GM12878 (cell line): ENCODE measurements at places on chromosomes 1 and 21.

DNA sequence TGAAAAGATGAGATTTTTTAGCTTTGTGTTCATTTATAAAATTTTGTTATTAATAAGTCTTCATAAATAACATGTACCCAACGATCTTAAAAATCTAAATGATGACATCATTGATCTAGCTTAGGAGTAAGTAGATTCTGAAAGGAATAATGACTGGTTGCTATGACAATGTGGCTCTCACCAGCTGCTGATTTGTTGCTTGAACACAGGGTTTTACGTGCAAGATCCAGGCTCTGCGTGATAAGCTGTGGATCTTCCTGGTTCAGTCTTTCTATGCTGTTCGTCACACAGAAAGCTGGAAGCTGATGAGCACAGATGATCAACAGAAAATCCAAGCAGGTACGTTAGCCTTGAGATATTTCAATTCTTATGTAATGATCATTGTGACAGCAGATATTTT, 49.1 kb upstream of the C1orf146 start:
- no peak for DNase-seq

DNA sequence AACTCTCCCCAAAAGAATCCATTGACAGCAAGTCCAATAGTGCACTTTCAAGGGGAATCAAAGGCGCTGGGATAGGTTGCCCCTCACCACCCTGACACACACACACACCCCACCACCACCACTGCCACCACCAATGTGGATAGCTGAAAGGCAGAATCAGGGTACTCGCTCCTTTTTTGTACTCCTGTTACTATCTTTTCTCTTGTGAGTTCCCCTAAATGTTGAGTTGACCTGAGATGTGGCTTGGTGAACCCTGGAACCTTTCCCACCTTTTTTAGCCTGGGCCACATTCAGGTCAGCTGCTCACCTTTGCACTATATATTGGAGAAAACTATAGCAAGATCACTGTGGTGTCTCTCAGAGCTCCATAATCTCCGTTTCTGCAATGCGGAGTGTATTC, 3.9 kb downstream of the S100A8 start:
- no peak for DNase-seq

DNA sequence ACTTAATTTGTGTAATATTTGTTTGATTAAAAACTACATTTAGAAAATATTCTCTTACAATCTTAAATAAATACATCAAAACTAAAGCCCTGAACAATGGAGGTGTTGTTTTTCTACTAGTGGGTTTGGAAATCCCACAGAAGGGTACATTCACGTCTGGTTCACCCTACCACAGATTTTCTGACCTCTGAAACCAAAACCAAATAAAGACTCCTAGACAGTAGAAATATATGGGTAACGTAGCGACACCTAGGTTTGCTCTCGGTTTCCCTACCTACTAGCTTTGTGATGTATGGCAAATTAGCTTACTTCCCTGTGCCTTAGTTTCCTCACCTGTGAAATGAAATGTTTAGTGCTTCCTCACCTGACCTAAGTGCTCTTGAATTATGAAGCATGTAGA, 312.6 kb downstream of the DPYD start:
- DNase-seq = peak; percentile 9

DNA sequence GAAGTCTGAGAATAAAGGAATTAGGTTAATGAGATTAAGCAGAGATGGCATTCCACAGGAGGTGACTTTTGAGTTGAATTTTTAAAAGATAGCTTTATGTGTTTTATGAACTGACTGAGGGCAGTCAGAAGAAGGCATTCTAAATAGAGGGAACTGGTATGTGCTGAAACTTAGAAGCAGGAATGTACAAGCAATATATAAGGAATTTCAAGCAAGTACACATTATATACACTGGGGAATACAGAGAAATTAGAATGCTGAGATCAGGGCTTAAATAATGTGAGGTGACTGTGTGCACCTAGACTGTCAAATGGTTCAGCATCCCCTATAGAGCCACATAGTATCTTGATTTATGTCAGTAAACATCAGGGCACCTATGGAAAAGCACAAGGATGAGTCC, 19.3 kb downstream of the WNT2B start:
- DNase-seq = no peak

- no peak for DNase-seq
These were observed 45.1 kb upstream of the MUTYH start for GRCh38 chr1:45385302-45385701.

DNA sequence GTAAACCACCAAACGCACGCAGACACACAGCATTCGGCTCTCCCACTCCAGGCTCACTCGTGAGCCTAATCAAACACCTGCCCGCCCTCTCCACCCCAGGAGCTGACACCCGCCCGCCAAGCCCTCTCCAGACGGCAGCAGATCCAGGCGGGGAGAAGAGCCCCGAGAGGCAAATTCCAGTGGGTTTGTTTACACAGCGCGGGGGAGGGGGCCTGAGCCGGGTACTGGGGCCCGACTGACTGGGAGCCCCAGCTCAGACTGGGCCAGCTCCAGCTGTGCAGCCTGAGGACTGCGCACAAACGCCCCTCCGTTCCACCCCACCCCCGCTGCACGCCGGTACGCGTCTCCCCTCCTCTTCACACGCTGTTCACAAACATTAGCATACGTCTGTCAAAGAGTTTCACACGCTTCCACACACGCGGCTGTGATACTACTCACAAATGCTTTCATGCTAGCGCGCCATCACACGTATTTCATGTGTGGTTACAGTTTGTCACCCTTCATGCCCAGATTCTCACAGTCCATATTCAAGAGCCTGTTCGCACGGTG, 1.0 kb upstream of the EFNA1 start:
- DNase-seq = no peak

GRCh38 chr21:18041012-18041411, 203.6 kb upstream of the CHODL start:
- DNase-seq = no peak

DNA sequence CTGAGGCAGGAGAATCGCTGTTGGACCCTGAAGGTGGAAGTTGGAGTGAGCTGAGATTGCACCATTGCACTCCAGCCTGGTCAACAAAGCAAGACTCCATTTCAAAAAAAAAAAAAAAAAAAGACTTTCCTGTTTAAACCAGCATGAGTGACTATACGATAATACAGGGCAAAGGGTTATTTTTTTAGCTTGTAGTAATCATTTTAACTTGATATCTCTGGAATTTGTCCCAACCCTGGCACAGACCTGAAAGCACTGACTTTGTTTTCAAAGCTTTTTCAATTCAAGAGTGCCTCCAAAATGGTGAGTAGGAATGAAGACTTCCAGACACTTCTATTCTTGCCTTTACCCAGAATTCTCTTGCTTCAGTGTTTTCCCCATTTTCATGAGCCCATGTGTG, 4.4 kb upstream of the TMCO2 start:
- no peak for DNase-seq

GRCh38 chr1:55128418-55128995, 86.7 kb downstream of the USP24 start:
- no peak for DNase-seq

GRCh38 chr1:9195651-9196050, 38.9 kb upstream of the H6PD start:
- DNase-seq = no peak

DNA sequence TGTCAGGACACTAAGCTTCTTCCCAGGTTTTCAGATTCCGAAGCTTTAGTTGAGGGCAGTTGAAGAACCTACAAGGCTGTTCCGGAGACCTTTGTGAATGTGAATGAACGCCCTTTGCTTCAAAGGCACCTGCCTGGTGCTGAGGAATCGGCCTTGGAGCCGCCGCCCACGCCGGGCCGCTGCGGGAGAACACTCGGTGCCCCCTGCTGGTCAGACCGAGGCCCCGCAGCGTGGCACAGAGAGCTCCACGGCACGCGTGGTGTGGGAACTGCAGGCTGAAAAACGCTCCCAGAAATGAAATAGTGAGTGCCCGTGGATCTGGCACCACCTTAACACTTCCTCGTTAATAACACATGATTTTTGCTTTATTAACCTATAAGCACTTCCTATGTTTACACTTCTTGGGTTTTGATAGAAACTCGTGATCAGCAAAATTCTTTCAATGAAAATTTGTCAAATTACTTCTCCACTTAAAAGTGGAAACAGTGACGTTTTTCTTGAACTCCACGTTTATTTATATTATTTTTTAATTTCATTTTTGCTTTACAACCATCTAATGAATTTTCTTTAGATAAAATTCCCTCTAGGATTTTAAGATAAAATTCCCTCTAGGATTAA, 460.6 kb downstream of the DSCAM start:
- DNase-seq = no peak

DNA sequence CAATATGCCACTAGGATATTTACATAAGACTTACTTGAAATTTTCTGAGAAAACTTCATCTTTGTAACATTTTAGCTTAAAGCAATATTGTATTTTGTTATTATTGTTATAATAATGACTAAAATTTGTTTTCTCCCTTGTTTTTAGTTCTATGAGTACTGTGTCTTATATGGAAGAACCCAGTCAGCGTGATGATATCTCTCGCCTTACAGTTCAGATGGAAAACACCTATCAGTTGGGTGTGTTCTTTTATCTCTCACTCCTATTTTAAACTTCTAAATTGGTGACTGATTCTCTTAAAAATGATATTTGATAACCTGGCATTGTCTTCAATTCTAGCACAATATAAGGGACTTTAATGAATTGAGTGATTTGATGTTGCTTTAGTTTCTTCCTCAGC, 18.0 kb downstream of the DYNLT5 start:
- DNase-seq = no peak

GRCh38 chr1:51285055-51285454, 45.3 kb downstream of the TTC39A start:
- peak; percentile 53 for DNase-seq

DNA sequence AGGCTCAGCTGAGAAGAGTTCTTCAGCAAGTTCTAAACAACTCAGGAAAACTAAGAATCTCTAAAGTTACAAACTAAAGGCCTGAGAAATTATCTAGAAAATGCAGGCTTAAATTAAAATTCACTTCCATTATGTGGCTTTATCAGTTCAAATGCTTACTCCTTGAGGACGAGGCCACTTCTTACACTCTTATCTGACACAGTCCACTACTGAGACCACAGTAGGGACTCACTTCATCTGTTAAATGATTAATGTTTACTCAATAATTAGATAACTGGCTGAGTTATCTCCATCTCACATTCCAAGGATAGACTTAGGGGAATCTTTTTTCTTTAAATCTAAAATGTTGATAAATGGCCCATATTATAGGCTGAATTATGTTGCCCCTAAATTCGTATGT, 1.6 kb downstream of the C1orf141 start:
- no peak for DNase-seq

DNA sequence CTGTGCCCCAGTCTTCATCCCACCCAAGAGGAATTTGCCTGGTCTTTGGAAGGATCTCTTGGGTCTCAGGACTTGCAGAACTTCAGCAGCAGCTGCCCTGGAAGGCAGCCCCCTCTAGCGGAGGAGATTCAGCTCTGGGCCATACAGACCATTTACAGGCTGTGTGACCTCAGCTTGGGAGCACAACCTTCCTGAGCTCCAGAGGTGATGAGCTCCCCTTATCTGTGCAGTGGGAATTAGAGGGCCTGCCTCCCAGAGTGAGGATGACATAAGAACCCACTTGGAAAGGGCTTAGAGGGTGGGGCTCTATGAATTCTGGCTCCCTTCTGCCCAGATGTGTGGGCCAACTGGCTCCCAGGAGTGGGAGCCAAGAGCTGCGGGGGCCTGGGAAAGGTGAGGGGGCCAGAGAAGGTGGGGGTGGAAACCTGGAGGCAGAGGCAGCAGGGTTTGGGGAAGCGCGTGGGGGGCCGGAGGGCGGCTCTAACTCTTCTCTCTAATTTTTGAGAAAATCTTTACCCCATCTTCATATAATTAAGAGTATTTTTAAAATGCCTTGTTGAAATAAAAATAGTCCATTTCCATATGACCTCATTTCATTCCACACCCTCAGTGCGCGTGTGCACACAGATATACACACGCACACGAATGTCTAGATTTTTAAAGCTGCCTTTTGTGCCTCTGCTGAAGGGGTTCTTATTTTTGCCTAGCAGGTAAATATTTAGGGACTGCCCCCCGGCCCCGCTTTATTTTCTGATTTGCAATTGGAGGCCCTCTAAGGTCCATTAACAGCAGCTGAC, 21.5 kb downstream of the EPHB2 start:
- DNase-seq = no peak

DNA sequence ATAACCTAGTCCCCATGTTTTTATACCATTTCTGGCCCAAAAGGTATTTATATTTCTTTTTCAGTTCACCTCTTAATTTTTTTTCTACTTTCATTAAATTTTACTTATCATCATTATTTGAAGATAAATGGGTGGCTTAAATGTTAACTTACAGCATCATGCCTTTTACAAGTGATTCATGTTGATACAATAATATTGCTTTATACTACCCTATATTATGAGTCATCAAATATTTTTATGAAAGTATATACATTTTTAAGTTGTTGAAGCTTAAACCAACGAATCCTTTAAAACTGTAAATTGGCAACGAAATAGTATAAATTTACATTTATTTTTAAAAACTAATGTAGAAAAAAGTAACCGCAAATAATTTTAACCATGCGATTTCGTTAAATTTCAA, 207.9 kb downstream of the DPYD start:
- no peak for DNase-seq

GRCh38 chr1:87170157-87170556, 158.5 kb upstream of the LMO4 start:
- DNase-seq = no peak

GRCh38 chr1:43541141-43541540, 10.5 kb downstream of the PTPRF start:
- DNase-seq = no peak

DNA sequence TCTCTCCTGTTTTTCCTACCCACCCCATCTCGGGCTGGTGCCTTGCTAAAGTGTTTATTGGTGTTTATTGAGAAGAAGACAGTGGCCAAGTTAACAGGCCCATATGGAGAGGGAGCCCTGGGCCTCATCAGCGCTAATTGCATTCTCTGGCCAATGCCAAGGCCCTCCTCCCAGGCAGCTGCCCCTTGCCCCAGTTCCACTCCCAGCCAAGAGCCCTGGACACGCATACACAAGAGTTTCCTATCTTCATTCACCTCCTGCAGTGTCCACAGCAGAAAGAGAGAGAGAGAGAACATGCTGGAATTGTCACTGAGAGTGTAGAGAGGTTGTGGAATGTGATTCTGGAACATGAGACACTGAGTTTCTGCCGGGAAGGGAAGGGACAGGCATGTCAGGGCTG, 25.4 kb upstream of the VWA5B1 start:
- DNase-seq = no peak

DNA sequence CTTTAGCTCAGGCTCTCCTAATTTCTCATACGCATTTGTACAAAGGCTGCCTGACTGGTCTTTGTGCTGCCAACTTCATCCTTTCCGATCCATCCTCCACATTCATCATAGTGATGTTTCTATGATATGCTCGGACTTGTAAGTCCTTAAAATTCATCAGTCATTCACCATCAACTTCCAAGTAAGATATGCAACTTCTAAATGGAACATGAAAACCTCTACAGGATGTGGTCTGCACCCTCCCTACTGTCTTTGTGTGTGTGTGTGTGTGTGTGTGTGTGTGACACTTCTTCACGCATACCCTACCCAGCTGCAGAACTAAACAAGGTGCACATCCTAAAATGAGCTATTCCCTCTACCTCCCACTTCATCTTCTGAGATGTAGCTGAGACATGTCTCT, 397.9 kb upstream of the NR5A2 start:
- no peak for DNase-seq

- DNase-seq = no peak
These were observed 739 bp downstream of the ZNF593 start for GRCh38 chr1:26170472-26170821.

- DNase-seq = no peak
These were observed 252.9 kb upstream of the NR5A2 start for GRCh38 chr1:199774433-199775089.
